ENCODE measurements at places on chromosomes 5 and 9.

DNA sequence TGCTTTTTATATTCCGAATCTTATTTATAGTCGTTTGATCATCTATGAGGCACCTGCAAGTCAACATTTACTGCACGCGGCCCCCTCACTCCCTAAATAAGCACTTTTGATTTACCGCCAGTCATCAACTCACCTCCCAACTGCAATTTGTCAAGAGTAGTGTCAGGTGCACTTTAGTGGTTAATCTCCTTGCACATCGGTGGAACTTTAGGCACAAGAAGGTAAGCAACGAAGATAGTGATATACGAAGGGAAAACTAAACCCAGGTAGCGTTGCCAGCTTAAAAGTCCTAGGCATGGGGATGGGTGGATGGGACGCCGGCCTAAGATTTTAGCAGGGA is 513 bp upstream of the RNF180 start:
- peak; percentile 41 for DNase-seq

- DNase-seq: peak; percentile 86
These were observed 137.2 kb downstream of the C9orf50 start for GRCh38 chr9:129483415-129484351.

DNA sequence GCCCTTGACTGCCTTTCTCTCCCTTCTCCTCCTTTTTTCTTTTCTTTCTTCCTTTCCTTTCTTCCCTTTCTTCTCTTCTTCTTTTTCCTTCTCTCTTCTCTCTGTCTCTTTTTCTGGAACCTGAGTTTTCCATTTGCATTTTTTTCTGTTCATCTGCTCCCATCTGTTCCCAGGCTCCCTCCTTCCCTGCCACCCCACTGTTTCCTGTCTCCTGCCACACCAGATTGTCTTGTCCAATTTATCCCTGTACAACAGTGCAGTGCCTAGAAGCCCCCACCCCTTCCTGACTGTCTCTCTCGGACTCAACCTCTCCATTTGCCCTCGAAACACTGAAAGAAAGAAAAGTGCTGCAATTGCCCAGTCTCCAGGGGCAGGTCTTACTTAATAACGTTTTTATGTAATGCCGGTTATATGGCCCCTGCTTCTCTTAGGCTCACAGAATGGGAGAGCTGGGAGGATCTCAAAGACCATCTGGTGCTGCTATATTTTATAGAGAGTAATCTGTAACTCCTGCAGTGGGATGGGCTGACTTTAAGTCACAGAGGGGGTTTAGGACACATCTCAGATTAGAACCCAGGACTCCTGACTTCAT is 101.4 kb downstream of the RALGPS1 start:
- DNase-seq: peak; percentile 85

DNA sequence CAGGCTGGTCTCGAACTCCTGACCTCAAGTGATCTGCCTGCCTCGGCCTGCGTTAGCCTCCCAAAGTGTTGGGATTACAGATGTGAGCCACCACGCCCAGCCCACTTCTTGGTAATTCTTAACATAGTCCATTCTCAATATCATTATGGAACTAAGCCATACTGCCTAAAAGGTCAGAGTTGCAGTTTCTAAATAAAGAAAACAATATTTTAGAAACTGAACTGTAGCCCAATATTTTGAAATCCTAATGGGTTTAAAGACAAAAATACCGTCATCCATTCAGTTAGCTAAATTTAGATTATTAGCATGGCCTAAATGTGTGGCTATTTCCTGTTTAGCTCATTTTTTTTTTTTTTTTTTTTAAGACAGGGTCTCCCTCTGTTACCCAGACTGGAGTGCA is 99.5 kb downstream of the USP20 start:
- no peak for DNase-seq

GRCh38 chr5:61624553-61625136 is 292.6 kb downstream of the ZSWIM6 start:
- no peak for DNase-seq

Data from G401 (cell line).